ENCODE measurements at places on chromosomes 11 and 22.

DNA sequence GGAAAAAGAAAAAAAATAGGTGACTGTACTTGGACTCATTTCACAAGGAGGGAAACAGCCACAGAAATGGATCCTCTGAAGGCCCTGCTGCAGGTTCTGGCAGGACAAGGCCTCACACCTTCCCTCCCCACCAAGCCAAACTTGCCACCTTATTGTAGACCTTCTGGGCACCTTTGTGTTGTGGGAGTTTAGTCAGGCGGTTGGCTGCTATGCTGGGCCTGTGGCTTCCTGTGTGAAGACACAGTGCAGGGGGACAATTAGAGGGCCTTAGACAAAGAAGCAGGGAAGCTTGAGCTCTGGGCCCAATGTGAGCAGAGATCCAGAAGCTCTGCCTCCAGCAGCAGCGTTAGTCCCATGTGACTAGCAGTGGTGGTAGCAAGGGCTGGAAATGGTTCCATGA lies 4.2 kb downstream of the RAB1B start:
- peaks cover 37% of the 10 kb centered on the region for H3K36me3 ChIP-seq
- DNase-seq: no peak
- no peaks in the 10 kb centered on the region for H3K27me3 ChIP-seq
- H3K4me1 ChIP-seq: peaks cover 3% of the 10 kb centered on the region
- no peak overlapping the region for H3K27ac ChIP-seq

- no peaks in the 10 kb centered on the region for H3K36me3 ChIP-seq
- peaks cover 40% of the 10 kb centered on the region for H3K4me1 ChIP-seq
- H3K27ac ChIP-seq: peak overlapping the region; percentile 86
- no peaks in the 10 kb centered on the region for H3K27me3 ChIP-seq
- peak overlapping the region; percentile 84 for H3K4me3 ChIP-seq
- no peak for DNase-seq
Measured at GRCh38 chr11:66546966-66547661, 411 bp downstream of the ACTN3 start.

DNA sequence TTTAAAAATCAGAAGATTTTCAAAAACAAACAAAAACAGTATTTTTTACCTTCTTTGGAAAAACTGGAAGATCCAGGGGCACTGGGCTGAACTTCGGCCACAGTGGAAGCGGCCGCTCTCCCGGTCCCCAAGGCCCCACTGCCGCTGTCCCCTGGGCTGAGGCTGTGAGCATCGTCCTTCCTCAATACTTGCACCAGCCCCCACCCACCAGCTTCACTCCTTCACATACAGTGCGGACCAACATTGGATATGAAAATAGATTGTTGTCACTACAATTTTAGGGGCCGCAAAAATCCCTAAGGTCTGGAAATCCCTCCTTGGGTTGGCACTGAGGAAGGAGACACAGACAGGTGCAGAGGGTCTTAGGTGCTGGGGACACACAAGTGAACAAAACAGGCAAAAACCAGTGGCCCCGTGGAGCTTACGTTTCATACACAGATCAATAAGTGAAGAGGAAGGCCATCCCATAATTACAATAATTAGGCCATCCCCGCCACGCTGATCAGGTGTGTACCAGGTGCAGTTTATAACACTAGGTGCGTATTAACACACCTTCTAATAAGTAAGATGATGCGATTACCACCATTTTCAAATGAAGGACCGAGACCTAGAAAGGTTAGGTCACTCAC lies 28.2 kb upstream of the SLC22A12 start:
- H3K36me3 ChIP-seq: no peaks in the 10 kb centered on the region
- H3K27me3 ChIP-seq: peaks cover 20% of the 10 kb centered on the region
- H3K4me1 ChIP-seq: no peaks in the 10 kb centered on the region

GRCh38 chr22:29208879-29209623 lies 3.4 kb downstream of the EMID1 start:
- no peaks in the 10 kb centered on the region for H3K27me3 ChIP-seq
- H3K27ac ChIP-seq: no peak overlapping the region

DNA sequence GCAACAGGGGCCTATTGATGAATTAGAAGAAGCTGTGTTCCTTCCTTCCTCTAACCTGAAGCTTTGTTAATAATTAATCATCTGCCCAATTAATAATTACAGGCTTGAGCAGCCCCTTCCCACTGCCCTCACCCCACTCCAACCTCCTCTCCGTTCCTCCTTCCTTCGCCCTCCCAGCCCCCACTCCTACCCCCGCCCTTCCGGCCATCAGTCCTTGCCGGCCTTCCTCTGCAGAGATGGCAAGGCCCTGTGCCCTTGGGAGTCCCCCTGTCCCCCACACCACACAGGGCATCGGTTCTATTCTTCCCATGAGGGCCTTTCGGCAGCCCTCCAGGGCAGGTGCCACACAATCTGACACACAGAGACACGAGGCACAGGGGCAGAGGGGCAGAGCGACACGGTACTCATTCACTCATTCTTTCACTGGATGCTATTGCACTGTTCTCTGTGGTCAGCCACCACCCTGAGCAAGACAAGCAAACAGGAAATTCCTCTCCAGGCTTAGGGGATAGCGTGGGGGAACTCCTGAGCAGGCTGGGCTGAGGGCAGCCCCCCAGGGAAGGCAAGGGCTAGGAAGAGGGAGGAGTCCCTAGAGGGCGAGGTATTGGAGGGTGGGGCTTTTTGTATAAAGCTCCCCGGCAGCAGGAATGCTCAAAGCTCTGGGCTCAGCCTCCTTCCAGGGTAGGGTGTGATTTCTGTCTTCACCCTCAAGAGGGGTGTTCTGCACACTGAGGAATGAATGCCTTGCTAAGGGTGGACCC lies 14.7 kb downstream of the MGAT3 start:
- H3K27ac ChIP-seq: no peak overlapping the region
- H3K27me3 ChIP-seq: peaks cover 7% of the 10 kb centered on the region
- H3K4me1 ChIP-seq: peaks cover 20% of the 10 kb centered on the region
- H3K4me3 ChIP-seq: no peak overlapping the region

DNA sequence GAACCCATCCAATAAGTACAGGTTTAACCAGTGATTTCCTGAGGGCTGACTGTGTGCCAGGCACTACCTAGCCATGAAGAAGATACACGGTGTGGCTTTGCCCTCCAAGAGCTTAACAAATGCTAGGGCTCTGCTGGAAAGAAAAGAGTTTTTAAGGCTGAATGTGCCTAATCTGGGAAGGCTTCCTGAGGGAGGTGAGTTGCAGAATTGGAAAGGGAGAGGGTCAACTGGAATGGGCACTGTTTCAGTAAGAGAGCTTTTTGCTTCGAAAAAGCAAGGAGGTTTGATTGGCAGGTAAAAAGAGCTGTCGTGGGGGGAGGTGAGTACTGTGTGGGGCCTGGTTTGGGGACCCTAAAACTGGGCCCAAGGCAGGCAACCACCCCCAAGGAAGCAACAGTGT lies 2.7 kb downstream of the FAM83F start:
- H3K27ac ChIP-seq: peak overlapping the region; percentile 95
- DNase-seq: no peak
- H3K4me1 ChIP-seq: peaks cover 24% of the 10 kb centered on the region
- peak overlapping the region; percentile 70 for H3K4me3 ChIP-seq

- peaks cover 20% of the 10 kb centered on the region for H3K27me3 ChIP-seq
- peaks cover 5% of the 10 kb centered on the region for H3K4me1 ChIP-seq
- DNase-seq: no peak
- no peak overlapping the region for H3K27ac ChIP-seq
- no peak overlapping the region for H3K4me3 ChIP-seq
Measured at GRCh38 chr11:68686486-68686885, 2.1 kb downstream of the GAL start.

- peaks cover 36% of the 10 kb centered on the region for H3K4me1 ChIP-seq
- H3K27me3 ChIP-seq: no peaks in the 10 kb centered on the region
- no peak for DNase-seq
- H3K36me3 ChIP-seq: peaks cover 11% of the 10 kb centered on the region
- H3K4me3 ChIP-seq: no peak overlapping the region
Measured at GRCh38 chr11:9799886-9800285, 136.0 kb downstream of the SWAP70 start.

DNA sequence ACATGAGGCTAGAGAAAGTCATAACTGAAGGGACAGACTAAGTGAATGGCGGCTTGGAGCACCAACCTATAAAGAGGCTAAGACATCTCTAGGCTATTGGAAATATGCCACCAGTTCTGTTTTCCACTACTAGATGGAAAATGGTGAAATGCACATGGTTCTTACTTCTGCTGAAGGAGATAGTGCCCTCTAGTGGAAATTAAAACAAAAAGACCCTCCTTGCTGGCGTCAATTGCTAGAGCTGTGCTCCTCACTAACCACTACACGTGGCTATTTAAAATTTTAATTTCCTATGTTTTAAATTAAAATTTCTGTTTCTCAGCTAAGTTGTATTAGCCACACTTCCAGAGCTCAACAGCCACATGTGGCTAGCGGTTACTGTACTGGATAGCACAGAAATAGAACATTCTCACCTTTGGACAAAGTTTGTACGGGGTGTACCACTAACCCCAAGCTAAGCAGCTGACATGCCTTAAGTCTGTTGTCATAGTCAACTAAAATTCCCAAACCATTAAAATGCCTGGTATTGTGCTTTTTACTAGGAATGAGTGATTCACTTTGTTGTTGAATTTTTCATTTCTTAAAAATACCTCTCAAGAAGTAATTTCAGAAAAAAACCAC lies 34.1 kb upstream of the CALCA start:
- no peaks in the 10 kb centered on the region for H3K36me3 ChIP-seq
- no peak overlapping the region for H3K4me3 ChIP-seq
- H3K4me1 ChIP-seq: no peaks in the 10 kb centered on the region
- DNase-seq: no peak

GRCh38 chr22:36745301-36745995 lies 30.5 kb downstream of the IFT27 start:
- no peak for DNase-seq
- H3K4me1 ChIP-seq: peaks cover 29% of the 10 kb centered on the region
- no peak overlapping the region for H3K27ac ChIP-seq

- H3K4me3 ChIP-seq: no peak overlapping the region
- no peaks in the 10 kb centered on the region for H3K36me3 ChIP-seq
- no peak overlapping the region for H3K27ac ChIP-seq
- no peak for DNase-seq
- H3K27me3 ChIP-seq: no peaks in the 10 kb centered on the region
- H3K4me1 ChIP-seq: no peaks in the 10 kb centered on the region
Measured at GRCh38 chr11:4183410-4184057, 88.9 kb downstream of the RRM1 start.

GRCh38 chr11:63535734-63536133 lies 874 bp upstream of the PLAAT4 start:
- H3K4me1 ChIP-seq: peaks cover 28% of the 10 kb centered on the region
- no peak overlapping the region for H3K4me3 ChIP-seq
- H3K27me3 ChIP-seq: no peaks in the 10 kb centered on the region
- no peak for DNase-seq

DNA sequence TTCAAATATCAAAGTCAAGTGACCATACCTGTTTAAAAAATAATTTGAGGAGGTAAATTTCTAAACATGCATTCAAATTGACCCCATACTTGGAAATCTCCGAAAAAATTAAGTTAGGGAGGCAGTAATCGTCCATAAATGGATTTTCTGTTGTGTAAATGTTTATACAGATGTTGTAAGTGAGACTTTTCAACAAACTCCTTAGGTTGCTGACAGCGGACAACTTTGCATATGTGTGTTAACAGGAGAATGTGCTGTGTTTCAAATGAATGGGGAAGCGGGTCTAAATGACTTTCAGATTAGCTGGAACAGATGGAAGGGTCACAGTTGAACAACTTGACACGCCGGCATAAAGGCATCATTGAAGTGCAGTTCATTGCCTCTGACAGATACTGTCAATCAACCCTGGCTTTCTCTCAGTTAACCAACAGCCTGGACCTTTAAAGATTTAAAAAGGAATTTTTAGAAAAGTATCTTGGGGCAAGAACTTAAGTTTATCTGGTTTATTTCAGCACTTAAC lies 98.2 kb upstream of the DBX1 start:
- no peak overlapping the region for H3K27ac ChIP-seq
- no peaks in the 10 kb centered on the region for H3K36me3 ChIP-seq
- peaks cover 22% of the 10 kb centered on the region for H3K27me3 ChIP-seq

- H3K4me3 ChIP-seq: no peak overlapping the region
- no peaks in the 10 kb centered on the region for H3K4me1 ChIP-seq
- DNase-seq: no peak
- H3K27ac ChIP-seq: no peak overlapping the region
- H3K36me3 ChIP-seq: peaks cover 35% of the 10 kb centered on the region
Measured at GRCh38 chr11:111691741-111692140, 74.4 kb downstream of the PPP2R1B start.

GRCh38 chr11:123543797-123544196 lies 110.6 kb downstream of the SCN3B start:
- H3K27ac ChIP-seq: peak overlapping the region; percentile 53
- peaks cover 45% of the 10 kb centered on the region for H3K4me1 ChIP-seq
- H3K27me3 ChIP-seq: no peaks in the 10 kb centered on the region
- no peaks in the 10 kb centered on the region for H3K36me3 ChIP-seq
- no peak for DNase-seq

- H3K27me3 ChIP-seq: no peaks in the 10 kb centered on the region
- H3K4me3 ChIP-seq: no peak overlapping the region
- no peaks in the 10 kb centered on the region for H3K36me3 ChIP-seq
Measured at GRCh38 chr22:38432264-38432663, 22.7 kb downstream of the KCNJ4 start.

DNA sequence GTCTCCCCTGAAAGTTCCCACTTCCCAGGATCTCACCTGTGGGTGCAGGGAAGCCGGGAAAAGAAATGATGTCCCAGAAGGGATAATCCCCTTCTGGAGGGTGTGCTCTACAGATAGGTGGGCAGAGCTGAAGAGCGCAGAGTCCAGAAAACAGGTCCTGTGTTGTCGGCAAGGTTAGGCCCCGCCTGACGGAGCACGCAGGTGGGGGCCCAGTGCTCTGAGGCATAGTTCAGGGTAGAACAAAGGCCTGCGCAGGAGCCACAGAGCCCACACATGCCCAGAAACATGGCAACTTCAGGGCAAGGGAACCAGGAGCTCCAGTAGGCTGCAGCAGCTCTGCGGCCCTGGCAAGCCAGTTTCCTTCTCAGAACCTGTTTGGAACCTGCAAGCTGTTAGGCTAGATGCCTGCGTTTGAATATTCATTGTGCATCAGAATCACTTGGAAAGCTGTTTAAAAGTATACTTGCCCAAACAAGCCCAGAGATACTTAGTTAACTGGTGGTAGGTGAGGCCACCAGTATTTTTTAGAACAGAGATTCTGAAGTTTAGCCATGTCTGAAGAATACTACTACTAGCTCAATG lies 386.6 kb downstream of the BUD13 start:
- no peaks in the 10 kb centered on the region for H3K4me1 ChIP-seq
- H3K4me3 ChIP-seq: no peak overlapping the region
- no peaks in the 10 kb centered on the region for H3K27me3 ChIP-seq
- H3K27ac ChIP-seq: no peak overlapping the region

- no peak overlapping the region for H3K27ac ChIP-seq
- DNase-seq: no peak
- peaks cover 29% of the 10 kb centered on the region for H3K4me1 ChIP-seq
- H3K4me3 ChIP-seq: no peak overlapping the region
- H3K27me3 ChIP-seq: no peaks in the 10 kb centered on the region
Measured at GRCh38 chr11:12721816-12722604, 47.8 kb downstream of the TEAD1 start.

GRCh38 chr22:41001722-41002122 lies 50.5 kb downstream of the RBX1 start:
- no peaks in the 10 kb centered on the region for H3K36me3 ChIP-seq
- no peaks in the 10 kb centered on the region for H3K27me3 ChIP-seq
- peaks cover 8% of the 10 kb centered on the region for H3K4me1 ChIP-seq

Data from esophagus squamous epithelium (tissue), 5 donors.